ENCODE measurements at places on chromosomes 2 and 18.

DNA sequence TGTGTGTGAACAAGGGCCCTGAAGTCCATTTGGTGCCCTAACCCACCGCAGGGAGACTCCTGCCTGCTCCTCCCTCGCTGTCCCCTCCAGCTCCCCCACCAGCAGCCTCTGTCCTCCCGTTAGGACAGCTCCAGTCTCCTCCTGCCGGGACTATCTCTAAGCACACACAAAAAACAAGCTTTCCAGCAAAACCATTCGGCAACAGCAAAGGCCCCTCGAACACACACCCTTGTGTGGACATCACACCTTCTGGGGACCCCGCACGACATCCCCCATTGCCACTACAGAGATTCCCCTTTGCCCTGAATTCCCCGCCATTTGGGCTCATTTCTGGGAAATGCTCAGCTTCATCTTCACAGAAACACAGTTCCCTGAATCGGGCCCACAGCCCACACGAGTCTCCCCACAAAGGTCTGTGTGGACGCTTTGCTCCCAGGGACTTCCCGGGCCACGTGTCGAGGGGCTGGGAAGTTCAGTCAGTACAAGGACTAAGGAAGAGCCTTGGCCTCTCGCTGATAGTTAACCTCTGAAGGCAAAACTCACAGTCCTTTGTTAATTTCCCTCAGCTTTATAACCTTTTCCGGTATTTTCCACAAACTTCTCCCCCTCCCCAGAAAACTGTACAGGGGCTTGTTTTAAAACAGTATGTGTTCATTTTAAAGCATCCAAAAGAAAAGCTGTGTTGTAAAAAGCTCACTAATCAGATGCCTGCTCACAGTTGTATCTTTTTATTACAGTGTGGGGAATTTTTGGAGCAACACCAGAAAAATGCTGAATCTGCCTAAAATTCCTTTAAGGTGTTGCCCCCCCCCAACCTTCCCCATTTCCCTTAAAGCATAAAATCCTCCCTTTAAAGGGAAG, 25.9 kb downstream of the SMAD7 start:
- no peak for DNase-seq

- no peak for DNase-seq
These were observed 745.0 kb upstream of the ACVR2A start for GRCh38 chr2:147099845-147100244.

GRCh38 chr2:23355001-23355400, 30.0 kb upstream of the KLHL29 start:
- DNase-seq = no peak

- no peak for DNase-seq
These were observed 160.2 kb downstream of the MIB1 start for GRCh38 chr18:21900605-21901352.

- no peak for DNase-seq
These were observed 146.7 kb upstream of the VRK2 start for GRCh38 chr2:57899898-57900297.

DNA sequence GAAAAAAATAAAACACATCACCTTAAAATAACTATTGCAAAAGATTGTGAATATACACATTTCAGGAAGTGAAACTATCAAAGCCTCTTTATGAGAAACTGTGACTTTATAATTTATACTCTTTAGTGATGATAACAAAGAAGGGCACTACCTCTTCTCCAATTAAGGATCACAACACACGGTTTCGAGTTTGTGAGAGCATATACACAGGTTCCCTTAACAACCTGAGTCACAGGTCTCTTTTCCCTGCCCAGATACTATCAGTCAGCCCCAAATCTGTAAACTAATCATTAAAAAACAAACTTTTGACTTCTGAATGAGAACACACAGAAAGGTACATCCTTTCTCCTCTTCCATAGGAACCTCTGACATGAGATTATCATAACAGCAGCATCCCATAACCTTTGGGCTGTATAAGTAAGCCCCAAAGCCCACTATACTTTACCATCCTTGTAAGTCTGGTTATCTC, 44.9 kb downstream of the PTPN2 start:
- no peak for DNase-seq

GRCh38 chr2:139514951-139515350, 734.8 kb upstream of the NXPH2 start:
- no peak for DNase-seq

DNA sequence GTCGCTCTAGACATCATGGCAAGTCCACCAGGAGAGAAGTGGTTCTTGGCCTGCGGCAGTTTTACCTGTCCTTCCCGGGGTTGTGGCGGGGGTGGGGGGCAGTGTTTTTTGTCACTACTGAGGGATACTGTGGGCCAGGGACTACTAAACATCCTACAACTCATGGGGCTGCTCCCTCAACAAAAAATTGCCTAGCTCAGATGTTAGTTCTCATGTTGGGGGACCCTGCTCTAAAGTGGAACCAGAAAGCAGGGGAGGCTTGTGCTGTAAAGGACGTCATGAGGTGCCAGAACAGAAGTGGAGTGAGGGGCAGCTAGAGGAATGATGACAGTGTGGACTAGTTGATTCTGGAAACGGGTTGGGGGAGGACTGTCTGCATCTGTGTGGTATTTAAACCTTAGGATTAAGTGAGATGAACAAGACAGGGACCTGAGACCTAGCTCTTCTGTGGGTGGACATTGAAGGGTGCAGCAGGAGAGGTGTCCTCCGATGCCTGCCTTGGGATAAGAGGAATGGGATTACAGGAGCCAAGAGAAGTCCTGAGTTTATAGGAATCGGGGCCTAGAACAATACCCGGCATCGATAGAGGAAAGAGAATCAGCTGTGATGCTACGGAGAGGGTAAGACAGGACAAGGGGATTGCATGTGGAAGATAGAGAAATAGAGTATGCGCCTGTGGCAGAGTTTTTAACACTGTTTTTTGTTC, 2.7 kb downstream of the RPL31 start:
- no peak for DNase-seq

GRCh38 chr2:74550231-74550630, 3.5 kb downstream of the LOXL3 start:
- DNase-seq = no peak

DNA sequence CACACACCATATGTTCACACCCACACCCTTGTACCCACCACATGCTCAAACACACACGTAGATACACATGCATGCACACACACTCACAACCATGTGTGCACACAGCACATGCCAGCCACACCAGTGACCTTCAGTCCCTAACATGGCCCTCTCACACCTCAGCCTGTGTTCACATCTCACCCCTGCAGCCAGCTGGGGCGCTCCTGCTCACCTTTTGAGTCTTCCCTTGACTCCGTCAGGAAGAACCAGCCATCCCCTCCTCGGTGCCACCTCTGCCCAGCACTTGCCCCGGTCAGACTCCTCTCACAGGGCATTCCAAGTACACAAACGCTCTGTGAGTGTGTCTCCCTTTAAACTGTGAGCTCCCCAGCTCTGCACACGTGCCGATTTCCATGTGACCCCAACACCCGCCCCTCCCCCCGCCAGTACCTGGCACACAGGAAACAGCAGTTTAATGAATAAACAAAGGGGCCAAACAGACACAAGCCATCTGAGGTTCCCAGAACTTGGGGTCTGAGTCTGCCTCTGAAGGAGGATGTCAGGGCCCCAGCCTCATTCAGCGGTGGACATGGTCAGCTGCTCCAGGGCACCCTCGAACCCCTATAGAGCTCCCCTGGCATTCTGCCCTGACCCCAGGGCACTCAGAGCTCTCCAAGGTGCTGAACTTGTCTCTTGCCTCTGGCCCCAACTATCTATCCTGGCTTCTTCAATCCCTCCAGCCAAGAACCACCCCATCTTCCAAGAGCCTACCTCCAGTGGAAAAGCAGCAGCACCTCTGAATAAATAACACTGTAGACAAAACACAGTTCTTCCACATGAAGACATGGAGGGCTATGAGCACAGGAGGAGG, 252.9 kb downstream of the ATAD2B start:
- DNase-seq = no peak

DNA sequence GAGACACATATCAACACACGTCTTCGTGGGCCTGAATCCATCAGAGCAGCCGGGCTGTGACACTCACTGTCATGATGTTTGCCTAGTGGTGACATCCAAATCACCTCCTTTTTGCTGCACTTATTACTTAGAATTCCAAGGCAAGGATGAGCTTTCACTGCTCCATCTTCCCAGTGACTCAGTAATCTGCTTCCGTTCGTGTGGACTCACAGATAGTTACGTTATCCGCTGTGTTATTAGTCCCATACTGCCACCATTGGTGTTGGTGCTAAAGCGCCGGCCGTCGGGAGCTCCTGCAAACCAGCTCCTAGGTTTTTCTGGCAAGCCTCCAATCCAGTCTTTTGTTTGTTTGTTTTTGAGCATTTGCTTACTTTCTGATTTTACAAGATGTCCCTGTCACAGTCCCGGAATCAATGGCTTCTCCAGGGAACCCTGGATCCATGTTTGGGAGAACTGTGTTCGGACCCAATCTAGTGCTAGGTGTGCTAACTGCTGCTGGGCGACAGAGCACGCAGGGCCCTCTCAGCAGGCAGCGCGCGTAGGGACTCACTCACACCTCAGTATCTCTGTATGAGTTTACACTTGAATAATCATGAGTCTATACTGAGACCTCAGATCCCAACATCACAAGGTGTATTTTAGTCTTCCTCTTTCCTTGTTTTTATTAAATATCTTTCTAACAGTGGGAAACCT, 42.6 kb downstream of the HDAC4 start:
- no peak for DNase-seq

- no peak for DNase-seq
These were observed 44.7 kb downstream of the SOX11 start for GRCh38 chr2:5736886-5737285.

DNA sequence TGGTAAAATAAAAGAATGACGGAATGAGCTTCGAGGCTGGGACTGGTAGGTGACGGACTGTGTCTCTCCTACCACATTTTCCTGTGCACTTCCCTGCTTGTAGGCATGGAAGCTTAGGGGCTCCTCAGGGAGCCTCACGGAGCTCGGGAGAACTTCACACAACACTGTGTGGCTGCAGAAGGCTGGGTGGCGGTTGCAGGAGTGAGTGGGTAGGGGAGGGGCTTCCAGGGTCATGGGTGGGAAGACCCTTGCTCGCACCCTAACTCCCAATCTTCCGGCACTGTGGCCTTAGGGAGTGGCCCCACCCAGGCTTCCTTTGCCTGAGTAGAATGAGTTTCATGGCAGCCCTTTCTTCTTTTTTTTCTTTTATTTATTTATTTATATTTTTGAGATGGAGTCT, 128.6 kb downstream of the INHBB start:
- DNase-seq = no peak

GRCh38 chr2:73037947-73038585, 33.4 kb downstream of the SFXN5 start:
- no peak for DNase-seq

DNA sequence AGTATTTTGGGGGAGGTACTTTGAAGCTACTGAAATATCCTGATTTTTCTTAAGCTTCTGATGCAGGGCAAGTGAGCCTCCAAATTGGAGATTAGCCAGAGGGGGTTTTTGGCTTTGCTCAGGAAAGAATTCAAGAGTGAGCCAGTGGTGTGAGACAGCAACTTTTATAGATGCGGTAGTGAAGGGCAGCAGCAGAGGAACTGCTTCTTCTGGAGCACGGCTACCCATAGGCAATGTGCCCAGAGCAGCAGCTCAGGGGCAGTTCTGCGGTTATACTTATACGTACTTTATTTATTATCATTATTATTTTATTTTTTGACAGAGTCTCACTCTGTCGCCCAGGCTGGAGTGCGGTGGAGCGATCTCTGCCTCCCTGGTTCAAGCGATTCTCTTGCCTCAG, 19.8 kb upstream of the NT5DC4 start:
- DNase-seq = peak; percentile 3

- no peak for DNase-seq
These were observed 101.7 kb upstream of the LGALSL start for GRCh38 chr2:64352292-64352691.

DNA sequence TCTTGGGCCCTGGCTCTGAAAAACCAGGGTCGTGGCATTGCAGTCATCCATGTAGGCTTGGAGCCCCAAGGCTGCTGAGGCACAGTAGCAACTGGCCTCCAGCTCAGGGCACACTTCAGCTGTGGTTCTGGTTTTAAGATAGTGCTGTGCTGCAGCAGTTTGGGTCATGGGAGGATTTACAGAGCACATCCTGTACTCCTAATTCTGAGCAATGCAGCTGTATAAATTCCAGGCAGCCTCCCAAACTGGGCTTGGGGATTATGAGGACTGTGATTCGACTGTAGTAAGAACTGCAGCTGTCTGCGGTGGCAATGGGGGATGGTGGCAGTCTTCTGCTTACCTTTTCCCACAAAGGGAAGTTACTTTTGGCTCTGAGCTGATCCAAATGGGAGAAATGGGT, 536.3 kb upstream of the GCFC2 start:
- DNase-seq = no peak

DNA sequence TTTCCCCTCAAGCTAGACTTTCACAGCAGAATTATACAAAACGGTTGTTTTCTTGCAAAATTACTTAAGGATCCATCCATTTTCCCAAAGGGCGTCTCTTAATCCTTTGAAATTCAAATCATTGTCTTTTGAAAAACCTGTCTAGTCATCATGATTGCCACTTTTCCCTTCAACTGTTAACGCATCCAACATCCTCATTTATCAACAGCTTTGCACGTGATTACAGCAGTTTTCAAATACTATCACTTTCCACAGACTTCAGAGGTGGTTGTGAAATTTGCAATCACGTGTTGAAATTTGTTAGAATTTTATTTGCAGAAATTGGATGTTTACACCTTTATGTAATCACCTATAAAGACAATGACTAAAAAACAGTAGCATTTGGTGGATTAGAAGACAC, 304.4 kb upstream of the SLC39A10 start:
- DNase-seq = no peak

GRCh38 chr2:200393191-200393590, 86.7 kb downstream of the SPATS2L start:
- no peak for DNase-seq

GRCh38 chr2:54845514-54845913, 122.1 kb downstream of the EML6 start:
- DNase-seq = no peak

GRCh38 chr2:72990695-72991438, 73.5 kb downstream of the EMX1 start:
- no peak for DNase-seq

GRCh38 chr2:231708773-231709635, 679 bp downstream of the PTMA start:
- DNase-seq = peak; percentile 65

DNA sequence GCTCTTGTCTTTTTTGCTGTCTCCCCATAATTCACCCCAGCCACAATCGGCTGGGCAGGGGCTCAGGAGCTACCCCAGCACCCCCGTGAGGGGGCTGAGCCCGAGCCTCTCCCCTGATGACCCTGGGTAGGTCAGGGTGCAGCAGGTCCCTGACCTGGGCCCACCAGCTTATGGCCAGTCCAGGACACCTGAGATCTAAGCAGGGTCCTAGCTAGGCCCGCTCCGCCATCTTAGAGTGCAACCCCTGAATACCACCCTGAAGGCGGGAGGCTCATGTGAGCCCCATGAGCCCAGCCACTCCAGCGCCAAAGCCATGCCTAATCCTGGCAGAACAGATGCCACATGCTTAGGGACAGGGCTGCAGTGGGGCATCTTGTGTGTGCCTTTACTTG, 16.2 kb downstream of the STK25 start:
- DNase-seq = no peak

DNA sequence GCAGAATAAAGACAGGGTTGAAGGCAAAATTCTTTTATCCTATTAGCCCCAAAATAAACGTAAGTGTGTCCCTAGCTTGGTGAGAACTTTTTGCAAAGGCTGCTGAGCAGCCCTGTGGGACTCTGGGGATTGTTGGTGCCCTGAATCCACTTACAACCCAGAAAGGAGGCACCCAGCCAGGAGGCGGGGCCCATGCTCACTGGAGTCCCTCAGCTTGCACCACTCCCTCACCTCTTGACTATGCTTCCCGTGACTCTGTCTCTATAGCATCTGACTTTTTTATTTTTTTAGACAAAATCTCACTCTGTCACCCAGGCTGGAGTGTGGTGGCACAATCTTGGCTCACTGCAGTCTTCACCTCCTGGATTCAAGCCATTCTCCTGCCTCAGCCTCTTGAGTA, 15.8 kb upstream of the COL6A3 start:
- no peak for DNase-seq
